ENCODE measurements at places on chromosomes 5 and 9.

GRCh38 chr5:39604491-39604890 is 179.7 kb upstream of the DAB2 start:
- DNase-seq, result no peak

GRCh38 chr9:19294219-19294618 is 63.7 kb downstream of the DENND4C start:
- no peak for DNase-seq

GRCh38 chr9:80440724-80441123 is 869.0 kb downstream of the TLE4 start:
- DNase-seq, result no peak

GRCh38 chr9:99595796-99596195 is 225.9 kb upstream of the NR4A3 start:
- no peak for DNase-seq

DNA sequence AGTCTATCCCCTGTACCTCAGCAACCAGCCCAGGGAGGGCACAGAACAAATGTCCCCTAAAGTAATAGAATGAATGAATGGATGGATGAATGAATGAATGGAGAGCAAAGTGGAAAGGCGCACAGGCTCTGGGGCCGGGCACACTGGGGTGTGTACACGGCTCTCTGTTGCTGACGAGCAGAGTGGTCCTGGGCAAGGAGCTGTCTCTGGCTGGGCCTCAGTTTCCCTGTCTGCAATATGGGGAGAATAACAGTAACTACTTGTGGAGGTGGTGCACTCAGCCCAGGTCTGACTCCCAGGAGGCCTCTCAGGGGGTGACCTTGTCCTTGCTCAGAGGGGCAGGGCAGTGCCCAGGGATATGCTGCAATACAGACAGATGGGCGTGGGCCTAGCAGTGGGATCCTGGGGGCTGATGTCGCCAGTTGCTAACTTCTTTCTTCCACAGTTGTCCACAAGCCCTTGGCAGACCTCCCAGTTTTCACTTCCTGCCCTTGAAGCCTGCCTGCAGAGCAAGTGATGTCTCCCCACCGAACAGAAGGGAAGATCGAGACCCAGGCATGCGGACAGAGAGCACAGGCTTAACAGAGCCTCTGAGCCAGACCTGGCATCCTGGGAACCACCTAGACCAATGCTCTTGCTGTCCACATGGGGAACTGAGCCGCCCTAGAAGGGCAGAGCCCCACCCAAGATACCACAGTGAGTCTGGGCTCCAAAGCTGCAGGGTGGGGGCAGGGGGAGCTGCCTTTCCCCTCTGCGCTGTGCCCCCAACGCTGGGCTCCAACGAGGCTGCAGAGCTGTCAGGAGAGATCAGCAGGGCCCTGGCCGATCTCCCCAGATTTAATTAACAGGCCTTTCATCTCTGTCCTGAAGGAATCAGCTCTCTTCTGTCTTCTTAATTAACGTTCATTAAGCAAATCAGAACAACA is 13.6 kb upstream of the LAMC3 start:
- DNase-seq, result no peak

DNA sequence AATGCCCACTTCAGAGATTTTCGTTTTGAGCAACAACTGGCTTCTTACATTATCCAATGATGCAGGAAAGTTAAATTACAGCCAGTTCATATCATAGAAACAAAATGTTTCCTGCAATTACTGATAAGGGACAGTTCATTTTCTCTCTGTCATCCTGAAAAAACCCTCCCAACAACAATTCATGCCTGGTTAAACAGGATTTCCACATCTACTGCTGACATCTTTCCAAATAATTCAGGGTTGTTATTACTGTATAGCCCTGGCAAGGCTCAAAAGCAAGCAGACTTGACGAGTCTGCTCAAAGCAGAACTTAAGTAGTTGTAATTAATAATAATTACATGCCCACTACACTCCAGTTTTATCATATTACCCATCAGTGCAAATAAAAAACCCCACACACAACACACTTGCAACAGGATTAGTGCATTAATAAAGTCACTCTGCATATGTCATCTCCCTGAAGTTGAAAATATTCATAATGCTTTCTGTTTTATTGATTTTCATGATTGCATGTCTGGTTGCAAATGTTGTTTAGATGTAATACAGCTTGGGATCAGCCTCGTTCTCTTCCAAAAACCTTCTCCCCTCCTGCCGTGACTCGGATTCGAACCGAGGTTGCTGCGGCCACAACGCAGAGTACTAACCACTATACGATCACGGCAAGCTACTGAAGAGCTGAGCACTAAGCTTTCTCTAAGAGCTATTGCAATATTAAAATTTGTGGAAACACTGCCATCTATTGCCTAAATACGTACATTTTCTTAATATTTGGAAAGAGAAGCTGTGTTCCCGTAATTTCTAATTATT is 119.6 kb upstream of the NFIB start:
- no peak for DNase-seq

- DNase-seq, result no peak
Observed at GRCh38 chr5:8383616-8384015, 514.7 kb downstream of the MTRR start.

- no peak for DNase-seq
Observed at GRCh38 chr5:33738967-33739366, 152.8 kb downstream of the ADAMTS12 start.

DNA sequence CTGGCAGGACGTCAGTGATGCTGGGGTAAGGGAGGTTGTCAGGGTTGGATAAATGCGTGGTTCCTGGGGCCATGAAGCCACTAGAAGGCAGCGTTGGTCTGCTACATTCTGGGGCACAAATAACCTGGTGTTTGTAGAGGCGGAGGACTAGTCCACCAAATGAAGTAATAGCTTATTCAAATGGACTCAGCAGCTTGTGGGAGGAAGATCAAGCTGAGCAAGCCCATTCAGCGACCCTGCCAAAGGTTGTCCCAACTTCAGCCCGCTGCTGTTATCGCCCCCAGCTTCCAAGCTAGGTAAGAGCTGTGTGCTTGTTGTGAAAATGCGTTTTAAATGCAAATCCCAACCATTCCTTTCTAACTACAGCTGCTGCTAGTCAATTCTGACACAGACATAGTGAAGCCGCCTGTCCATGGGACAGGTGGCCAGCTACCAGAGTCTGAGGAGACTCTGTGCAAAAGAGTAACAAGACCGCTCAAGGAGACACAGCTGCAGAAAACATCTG is 7.6 kb upstream of the FAM240B start:
- no peak for DNase-seq

DNA sequence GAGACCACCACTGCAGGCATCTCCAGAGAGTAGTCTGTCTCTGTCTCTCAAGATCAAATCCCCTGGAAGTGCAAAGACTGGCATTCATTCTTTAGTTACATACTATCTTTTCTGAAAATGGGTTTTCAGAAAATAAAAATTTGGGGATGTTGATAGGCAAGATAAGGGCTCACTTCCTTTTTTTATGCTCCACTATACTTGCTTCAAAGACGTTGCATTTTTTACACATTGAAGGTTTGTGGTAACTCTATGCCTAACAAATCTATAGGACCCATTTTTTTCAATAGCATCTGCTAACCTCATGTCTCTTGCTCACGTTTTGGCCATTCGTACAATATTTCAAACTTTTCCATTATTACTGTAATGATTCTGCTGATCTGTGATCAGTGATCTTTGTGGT is 37.0 kb downstream of the DMAC1 start:
- DNase-seq, result no peak

DNA sequence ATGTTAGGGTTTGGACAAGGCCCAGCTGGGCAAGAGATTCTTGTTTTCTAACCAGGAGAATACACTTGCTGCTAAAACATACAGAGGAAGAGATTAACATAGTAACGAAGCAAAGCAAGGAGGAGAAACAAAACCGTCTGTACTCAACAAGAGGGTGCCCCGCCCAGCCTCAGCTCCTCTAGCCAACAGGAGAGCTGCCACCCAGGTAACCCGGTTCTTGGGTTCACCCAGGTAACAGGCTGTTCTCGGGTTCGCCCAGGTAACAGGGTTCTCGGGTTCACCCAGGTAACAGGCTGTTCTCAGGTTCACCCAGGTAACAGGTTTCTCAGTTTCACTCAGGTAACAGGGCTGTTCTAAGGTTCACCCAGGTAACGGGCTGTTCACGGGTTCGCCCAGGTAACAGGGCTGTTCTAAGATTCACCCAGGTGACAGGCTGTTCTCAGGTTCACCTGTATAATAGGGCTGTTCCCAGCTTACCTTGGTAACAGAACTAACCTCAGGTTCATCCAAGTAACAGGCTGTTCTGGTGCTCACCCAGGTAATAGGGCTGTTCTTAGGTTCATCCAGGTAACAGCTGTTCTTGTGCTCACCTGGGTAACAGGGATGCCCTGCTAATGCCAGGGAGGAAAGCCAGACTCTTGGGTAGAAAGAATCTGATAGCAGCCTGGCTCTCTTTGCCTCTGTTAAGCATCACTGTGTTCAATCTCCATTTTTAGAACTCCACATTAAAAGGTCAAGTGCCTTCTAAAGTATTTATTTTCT is 271.6 kb downstream of the SYK start:
- DNase-seq, result no peak

- no peak for DNase-seq
Observed at GRCh38 chr9:80156262-80156661, 584.5 kb downstream of the TLE4 start.

GRCh38 chr9:17052626-17053025 is 82.2 kb upstream of the CNTLN start:
- no peak for DNase-seq

DNA sequence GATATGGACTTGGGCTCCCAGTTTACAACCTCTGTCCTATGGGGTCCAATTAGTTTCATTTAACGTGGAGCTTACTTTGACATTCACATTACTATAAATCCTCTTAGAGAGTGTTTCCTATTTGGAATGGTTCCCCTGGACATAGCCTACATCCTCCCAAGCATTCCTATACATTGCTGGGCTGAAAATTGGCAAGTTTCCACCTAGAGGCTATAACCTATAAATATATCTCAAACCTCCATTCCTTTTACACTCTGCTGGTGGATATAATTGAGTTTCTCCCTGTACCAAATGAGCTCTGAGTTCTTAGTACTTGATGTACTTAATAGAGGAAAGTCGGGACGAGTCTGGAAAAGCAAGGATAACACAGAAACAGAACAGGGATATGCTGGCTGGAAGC is 172.8 kb downstream of the ASTN2 start:
- no peak for DNase-seq

DNA sequence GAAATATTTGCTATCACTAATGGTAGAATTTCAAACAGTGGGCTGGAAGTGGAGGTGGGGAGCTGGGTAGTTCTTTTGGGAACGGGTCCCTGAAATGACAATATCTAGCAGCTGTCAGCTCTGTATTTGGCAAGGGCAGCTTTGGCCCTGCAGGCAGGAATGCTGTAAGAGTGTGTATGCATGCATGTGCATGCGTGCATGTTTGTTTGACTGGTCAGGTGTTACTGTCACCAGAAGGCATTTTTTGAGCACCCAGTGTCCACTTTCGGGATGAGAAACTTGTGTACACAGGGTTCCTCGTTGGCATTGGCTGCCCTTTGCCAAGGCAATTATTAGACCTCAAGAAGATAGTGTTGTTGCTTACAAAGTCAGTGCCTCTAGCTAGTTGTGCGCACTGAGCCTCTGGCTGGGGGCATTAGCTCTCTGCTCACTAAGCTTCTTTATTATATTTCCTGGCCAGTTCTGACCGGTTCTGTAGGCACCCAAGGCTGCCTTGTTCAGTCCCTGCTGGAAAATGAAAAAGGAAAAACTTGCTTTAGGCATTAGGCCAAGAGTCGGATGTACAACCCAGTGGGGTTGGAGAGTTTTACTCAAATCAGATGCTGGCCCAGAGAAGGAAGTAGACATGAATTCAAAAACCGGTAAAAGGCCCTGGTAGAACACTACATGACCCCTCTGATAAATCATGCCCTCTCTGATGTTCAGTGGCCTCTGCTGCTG is 2.0 kb downstream of the CYFIP2 start:
- DNase-seq, result no peak

GRCh38 chr9:96186591-96187011 is 115.4 kb downstream of the HSD17B3 start:
- no peak for DNase-seq

- no peak for DNase-seq
Observed at GRCh38 chr9:36163049-36163785, 6.0 kb upstream of the CCIN start.

DNA sequence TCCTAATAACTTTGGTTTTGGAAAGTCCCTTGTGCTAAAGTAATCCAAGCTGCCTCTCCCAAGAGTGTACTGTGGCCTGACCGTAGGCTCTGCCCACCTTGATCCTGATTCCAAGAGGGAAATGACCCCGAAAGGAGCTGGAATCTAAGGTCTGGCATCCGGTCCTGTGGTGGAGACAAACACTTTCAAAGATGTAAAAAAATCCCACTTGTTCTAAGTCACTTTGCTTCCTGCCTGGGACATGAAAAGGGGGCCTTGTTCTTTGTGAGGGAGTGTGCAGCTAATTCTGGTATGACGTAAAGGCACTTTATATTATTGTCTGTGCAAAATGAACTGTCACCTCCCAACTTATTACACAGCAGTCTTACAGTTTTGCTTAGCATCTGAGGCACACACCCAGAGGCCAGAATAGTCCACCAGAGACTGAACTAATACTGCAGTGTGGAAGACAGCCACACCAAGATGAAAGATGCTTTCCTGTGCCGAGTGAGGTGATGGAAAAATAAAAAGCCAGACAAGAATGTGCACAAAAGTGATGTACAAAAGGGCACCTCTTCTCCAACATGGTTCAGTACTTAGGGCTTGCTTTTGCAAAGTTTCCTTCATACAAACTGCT is 128.7 kb downstream of the SLC12A2 start:
- DNase-seq, result no peak

GRCh38 chr9:14183001-14183400 is 130.9 kb downstream of the NFIB start:
- no peak for DNase-seq

DNA sequence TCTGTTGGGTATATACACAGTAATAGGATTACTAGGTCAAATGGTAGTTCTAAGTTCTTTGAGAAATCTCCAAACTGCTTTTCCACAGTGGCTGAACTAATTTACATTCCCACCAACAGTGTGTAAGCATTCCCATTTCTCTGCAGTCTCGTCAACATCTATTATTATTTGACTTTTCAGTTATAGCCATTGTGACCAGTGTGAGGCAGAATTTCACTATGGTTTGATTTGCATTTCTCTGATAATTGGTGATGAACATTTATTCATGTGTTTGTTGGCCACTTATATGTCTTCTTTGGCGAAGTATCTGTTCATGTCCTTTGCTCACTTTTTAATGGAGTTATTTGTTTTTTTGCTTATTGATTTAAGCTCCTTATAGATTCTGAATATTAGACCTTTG is 596.2 kb upstream of the DAB2 start:
- no peak for DNase-seq
